ENCODE measurements at places on chromosomes 6 and 20. TPM values are rescaled to one million over a fixed set of nuclear protein-coding genes. Genes with fewer than 3 reads are reported as not detected.

Gene SULF2
- 1.8 TPM for total RNA-seq

Gene CRNKL1
- 16.1 TPM for total RNA-seq

Gene FAM120B
- 10.4 TPM for total RNA-seq

Gene SLPI
- total RNA-seq: not detected

Gene HLA-DRB5
- total RNA-seq: not detected

Gene OR2H1
- not detected for total RNA-seq

Gene CRISP3
- total RNA-seq: not detected

Gene SLC24A3
- total RNA-seq: under 0.01 TPM

Gene APMAP
- 97.7 TPM for total RNA-seq

Gene HELZ2
- total RNA-seq: 26.2 TPM

Gene GSTA1
- total RNA-seq: not detected

Gene LTB
- total RNA-seq: not detected

Gene FOXA2
- total RNA-seq: not detected

Gene CRIP3
- not detected for total RNA-seq

Gene CNR1
- total RNA-seq: 0.45 TPM

Gene CSNK2A1
- 87.0 TPM for total RNA-seq

Gene OOEP
- not detected for total RNA-seq

Gene PTK7
- 96.6 TPM for total RNA-seq

Gene HTR1E
- total RNA-seq: not detected

Gene SIGLEC1
- total RNA-seq: not detected

Gene C4B
- total RNA-seq: 1.5 TPM

Gene PTCRA
- not detected for total RNA-seq

Gene GJA1
- total RNA-seq: 82.4 TPM

Gene ID4
- 0.89 TPM for total RNA-seq

Gene ZKSCAN3
- 3.3 TPM for total RNA-seq

Gene CNKSR3
- 6.8 TPM for total RNA-seq

Gene TCF15
- under 0.01 TPM for total RNA-seq

Gene SCRT2
- total RNA-seq: not detected

Gene PRELID3B
- 36.1 TPM for total RNA-seq

Gene PDE10A
- 0.34 TPM for total RNA-seq

Gene SLC44A4
- total RNA-seq: not detected

Gene ZSCAN16
- total RNA-seq: 1.7 TPM

All from bronchus fibroblast of lung (primary cell).